Type B pancreatic cell (in vitro differentiated cells): ENCODE measurements at places on chromosomes 13 and 19.

GRCh38 chr19:45173816-45174215 is 4.2 kb downstream of the TRAPPC6A start:
- no peak for DNase-seq

DNA sequence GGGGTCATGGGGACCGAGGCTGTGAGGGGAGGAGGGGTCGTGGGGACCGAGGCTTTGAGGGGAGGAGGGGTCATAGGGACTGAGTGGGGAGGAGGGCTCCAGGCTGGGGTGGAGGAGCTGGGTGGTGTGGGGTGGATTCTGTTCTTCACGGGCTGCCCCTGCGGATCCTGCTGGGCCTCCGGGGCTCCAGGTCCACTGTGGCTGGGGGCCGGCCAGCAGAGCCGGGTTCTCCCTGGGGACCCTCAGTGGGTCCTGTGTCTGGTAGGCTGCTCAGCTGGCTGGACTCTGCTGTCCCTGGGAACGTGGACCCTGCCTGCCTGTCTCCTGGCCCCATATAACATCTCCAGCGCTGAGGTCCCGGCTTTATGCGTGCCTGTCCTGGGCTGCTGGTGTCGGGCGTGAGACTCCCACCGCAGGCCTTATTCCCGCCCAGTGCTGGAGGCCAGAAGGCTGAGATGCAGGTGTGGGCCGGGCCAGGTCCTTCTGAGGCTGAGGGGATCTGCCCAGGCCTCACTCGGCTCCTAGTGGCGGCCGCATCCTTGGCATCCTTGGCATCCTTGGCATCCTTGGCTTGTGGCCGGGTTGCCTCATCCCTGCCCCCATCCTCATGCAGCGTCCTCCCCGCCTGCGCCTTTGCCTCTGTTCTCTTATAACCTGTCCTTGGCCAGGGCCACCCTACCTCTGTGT is 19.8 kb upstream of the GNA15 start:
- no peak for DNase-seq

- no peak for DNase-seq
Observed at GRCh38 chr13:77832339-77833100, 86.1 kb downstream of the EDNRB start.

GRCh38 chr13:98384739-98385138 is 192.2 kb downstream of the STK24 start:
- no peak for DNase-seq

GRCh38 chr19:51111606-51112005 is 3.4 kb upstream of the CTU1 start:
- no peak for DNase-seq

DNA sequence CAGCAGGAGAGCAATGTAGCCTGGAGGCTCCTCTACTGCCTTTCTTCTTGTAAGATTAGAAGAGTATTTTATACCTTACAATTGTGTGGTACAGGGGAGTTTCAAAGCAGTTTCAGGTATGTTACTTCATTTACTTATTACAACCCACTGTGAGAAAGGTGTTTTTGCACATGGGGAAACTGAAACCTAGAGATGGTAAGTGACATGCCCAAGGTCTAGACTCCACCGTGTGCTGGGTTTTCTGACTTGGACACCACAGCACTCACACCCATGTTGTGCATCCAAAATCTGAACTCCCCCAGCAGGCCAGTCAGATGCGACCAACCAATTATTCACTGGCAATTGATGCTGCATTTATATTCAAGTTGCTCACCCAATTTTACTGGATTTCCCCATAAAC is 22.8 kb downstream of the ERICH6B start:
- DNase-seq, result no peak

GRCh38 chr19:18117364-18117691 is 19.8 kb downstream of the MAST3 start:
- DNase-seq, result no peak

- no peak for DNase-seq
Observed at GRCh38 chr19:17948514-17948900, 15.7 kb downstream of the CCDC124 start.

GRCh38 chr13:42047561-42048341 is 697 bp upstream of the DGKH start:
- DNase-seq, result no peak

DNA sequence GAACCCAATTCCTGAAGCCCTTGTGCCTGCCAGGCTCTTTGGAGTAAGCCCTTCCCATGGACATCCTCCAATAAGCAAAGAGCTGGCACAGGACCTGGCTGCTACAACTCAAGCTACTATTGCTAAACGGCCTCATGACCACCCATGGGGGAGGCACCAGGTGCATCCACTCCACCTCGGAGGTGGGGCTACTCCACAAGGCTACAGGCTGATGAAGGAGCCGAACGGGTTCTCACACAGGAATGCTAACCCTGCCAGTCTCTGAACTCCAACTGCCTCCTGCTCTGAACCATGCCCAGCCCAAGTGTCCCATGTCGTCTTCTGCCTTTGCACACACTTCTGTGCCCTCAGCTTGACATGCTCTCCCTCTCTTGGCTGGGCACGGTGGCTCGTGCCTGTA is 10.0 kb downstream of the SYMPK start:
- no peak for DNase-seq

DNA sequence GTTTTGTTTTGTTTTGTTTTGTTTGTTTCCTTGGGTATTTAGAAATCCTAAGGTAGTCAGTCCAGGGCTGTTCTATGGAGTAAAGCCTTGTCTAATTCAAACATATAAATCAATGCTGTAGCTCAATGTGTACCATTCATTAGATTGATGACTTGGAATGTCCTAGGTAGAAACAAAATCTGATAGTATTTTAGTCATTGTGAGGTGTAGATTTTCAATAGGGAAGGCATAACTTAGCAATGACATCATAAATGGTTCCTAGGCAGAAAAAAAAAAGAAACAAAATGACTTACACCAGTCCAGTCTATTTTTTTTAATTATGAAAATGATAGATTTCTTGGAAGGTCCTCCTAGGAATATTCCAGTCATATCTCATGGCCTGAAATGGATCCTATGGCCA is 189.9 kb downstream of the SPRY2 start:
- DNase-seq, result no peak

- no peak for DNase-seq
Observed at GRCh38 chr19:1287354-1288225, 1.9 kb downstream of the EFNA2 start.

DNA sequence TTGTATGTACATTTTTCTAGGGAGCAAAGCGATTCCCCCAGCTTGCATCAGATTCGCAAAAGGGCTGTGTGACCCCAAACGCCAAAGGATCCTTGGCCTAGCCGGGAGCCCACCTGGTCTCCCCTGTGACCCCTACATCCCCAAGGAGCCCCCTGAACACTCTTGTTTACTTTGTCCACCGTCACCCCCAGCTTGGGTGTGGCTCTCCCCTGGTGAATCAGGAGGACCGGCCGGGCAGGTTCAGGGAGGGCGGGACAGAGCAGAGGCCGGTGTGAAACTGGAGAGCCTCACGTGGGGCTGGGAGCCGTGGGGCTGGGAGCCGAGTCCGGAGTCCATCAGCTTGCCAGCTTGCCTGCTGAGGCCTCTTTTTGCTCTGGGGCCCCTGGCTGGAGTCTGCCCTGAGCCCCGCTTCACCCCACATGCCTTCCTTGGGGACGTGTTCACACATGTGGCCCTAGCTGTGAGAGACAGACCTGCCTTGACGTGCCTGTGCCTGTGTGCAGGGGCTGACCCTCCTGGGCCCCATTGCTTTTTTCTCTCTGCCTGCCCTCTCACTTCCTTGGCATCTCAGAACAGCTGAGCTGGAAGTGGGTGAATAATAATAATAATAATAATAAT is 2.0 kb downstream of the ITPKC start:
- DNase-seq, result peak; percentile 81

DNA sequence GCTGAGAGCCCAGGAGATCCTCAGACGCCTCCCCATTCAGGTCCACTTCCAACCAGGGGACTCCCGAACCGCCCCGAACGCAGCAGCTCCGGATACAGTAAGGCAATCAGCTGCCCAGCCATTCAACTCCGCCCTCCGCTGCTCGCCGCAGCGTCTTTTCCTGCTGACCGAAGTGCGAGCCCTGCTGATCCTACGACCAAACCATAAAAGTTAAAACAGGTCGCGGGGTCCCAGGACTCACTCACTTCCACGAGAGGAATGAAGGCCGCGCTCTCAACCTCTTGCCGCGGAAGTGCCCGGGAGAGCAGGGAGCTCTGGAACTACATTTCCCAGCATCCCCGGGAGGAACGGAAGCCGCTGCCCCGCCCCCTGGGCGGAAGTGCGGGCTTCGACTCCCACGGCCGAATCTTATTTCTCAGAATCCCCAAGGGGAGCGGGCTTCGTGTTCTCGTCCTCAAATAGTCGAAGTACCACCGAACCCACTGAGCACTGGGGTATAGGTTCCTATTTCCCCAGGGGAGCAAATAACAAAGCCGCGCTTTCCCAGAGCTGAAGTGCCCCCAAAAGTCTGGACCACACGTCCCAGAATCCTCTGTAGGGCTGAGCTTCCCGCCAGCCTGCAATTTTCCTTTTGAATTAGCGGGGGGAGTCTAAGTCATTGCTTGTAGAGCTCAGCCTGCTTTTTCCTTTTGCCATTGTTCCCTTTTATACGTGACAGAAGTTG is at the start of gene ZNF45:
ZNF45 (minus strand) TSS at position 298 of the 724 bp plus-strand sequence. CDS start 13,097 bp downstream, outside the sequence.
- peak; percentile 90 for DNase-seq

DNA sequence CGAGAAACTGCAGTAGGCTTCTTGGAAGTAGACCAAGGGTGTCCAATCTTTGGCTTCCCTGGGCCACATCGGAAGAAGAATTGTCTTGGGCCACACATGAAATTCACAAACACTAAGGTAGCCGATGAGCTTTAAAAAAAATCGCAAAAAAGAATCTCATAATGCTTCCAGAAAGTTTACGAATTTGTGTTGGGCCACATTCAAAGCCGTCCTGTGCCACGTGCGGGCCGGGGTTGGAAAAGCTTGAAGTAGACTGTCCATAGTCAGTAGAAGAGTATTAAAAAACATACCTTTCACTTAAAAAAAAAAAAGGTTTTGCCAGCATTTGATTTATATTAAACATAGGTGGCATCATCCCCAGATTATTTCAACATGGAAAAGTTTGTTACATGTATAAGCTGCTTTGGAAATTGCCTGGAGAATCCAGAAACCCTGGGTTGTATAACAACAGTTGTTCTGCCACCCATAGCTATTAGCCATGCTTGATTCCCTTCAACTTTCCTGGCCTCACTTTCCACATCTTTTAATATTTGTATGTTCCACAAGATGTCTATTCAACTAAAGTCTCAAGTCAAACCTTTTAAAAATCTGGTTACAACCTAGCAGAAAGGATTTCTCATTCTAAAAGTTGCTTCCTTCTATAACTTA is 1.0 kb downstream of the IFT88 start:
- no peak for DNase-seq

- DNase-seq, result no peak
Observed at GRCh38 chr19:48654299-48655059, 8.5 kb upstream of the CA11 start.

GRCh38 chr19:52464798-52465470 is 11.6 kb downstream of the ZNF578 start:
- DNase-seq, result no peak

GRCh38 chr13:35818633-35819067 is 312.5 kb downstream of the DCLK1 start:
- no peak for DNase-seq

DNA sequence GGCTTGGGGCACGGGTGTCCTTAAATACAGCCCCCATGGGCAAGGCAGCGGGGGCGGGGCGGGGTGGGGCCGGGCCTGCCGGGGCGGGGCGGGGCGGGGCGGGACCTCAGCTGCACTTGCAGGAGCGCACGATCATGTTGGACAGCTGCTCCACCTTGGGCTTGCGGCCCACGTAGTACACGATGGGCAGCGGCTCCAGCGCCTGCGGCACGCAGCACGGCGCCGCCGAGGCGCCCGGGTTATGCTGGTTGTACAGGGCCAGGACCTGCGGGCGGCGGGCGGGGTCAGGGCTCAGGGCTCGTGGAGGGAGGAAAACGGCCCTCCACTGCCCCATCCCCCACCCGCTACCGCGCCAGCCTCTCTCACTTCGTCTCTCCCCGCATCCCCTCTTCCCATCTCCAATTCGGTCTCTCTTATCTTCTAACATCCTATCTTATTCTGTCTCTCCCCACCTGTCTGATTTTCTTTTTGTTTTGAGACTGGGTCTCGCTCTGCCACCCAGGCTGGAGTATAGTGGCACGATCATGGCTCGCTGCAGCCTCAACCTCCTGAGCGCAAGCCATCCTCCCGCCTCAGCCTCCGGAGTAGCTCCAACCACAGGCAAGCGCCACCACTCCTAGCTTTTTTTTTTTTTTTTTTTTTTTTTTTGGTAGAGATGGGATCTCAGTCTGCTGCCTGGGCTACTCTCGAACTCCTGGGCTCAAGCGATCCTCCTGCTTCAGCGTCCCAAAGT is 21.1 kb downstream of the CCDC97 start:
- DNase-seq, result no peak

DNA sequence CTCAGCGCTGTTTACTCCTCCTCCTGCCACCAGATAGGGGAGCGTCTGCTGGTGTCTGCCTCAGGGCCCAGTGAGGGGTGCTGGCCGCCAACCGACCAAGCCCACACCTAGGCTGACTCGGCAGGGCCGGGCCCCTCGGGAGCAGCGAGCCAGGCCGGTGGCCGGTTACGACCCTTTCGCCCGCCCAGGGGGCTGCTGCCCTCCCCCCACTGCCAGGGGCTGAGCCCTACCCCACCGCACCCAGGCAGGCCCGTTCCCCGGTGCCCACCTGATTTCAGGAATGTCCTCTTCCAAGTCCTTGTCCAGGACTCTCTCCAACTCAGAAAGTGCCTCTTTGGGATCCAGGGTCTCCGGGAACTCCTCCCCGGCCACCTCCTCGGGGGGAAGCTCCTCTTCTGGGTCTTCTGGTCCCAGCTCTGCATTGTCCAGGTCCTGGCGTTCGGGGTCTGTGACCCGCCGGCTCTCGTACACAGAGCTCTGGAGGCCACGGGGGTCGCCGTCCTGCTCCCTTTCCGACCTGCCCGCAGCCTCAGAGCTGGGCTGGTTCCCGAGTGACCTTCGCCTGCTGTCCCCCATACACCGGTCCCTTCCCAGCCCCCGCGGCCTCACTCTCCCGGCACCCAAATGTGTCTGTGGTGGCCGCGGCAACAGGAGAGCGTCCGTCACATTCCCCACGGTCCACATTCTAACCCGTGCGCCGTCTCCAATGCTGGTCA is 31.0 kb upstream of the MIER2 start:
- DNase-seq, result peak; percentile 66

DNA sequence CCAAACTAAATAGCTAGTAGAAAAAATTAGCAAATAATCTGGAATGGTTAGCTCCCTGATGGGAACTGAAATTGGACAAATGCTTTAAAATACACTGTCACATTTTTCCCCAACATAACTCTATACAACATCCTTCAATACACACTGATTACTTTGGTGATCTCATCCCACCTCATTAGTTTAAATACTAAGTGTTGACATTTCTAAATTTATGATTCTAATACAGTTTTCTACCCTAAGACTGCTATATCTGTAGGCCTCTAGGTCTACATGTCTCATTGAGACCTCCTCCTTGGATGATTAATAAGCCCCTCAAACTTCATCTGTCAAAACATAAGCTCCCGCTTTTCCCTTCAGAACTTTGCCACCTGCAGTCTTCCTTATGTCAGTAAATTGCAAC is 80.7 kb upstream of the SLITRK5 start:
- no peak for DNase-seq

DNA sequence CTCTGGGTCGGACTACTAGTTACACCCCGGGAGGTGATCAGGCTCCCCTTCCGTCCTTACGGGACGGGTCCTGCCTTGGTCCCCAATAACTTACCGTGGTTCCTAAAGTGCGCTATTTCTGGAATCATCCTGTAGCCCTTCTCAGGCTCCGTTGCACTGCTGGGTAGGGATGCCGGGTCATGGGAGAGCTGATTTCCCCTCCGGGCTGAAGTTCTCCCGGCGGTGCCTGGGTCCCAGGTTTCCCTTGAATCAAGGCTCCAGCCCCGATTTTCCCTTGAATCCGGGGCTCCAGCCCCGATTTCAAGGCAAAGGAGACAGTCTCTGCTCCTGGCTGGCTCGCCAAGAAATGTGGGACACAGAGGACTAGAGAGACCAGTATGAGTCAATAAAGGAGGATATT is 43.4 kb downstream of the ZNF493 start:
- DNase-seq, result no peak
